ENCODE measurements at places on chromosomes 3 and 15.

DNA sequence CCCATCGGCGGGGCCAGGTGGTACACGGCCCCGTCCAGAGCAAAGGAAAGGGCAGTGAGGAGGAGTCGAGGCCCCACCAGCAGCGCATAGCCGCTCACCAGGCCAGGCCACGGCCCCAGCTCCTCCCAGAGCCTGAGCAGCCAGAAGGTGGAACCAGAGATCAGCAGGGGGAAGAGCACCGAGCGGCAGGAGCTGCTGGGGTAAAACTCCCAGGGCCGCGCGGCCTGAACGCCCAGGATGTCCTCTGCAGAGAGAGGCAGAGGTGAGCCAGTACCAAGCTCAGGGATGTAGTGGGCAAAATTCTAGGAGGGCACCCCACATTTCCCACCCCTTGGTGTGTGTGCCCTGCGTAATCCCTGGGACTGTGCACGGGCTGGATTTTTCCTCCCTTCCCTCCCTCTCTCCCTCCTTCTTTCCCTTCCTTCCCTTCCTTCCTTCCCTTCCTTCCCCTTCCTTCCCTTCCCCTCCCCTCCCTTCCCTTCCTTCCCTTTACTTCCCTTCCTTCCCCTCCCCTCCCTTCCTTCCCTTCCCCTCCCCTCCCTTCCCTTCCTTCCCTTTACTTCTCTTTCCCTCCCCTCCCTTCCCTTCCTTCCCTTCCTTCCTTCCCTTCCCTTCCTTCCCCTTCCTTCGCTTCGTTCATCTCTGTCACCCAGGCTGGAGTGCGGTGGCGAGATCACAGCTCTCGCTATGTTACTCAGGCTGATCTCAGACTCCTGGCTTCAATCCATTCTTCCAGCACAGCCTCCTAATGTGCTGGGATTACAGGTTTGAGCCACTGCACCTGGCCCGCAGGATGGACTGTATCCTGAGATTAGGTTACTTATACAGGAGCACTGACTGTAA, 6.3 kb upstream of the NCBP2 start:
- no peak for DNase-seq

- DNase-seq = no peak
Measured at GRCh38 chr15:63473749-63473998, 30.7 kb upstream of the USP3 start.

DNA sequence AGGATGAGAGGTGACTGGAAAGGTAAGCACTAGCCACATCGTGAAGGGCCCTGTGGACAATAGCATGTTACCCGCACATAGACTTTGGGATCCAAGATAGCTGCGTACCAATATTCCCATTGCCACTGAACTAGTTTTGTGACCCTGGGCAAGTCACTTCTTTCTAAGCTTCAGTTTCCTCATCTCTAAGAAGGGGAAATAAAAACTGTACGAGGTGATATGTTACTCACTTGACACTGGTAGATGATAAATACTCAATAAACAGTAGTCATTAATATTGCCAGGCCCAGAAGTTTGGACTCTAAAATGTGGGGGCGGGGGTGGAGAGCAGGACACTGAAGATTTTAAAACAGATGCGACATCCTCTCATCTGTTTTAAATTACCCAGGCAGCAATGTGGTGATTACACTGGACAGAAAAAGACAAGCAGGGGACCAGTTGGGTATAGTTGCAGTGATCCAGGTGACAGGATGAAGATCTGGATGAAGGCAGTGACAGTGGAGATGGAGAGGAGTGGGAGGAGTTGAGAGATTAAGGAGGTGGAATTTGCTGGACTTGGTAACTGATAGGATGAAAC, 2.5 kb downstream of the ATG7 start:
- no peak for DNase-seq

DNA sequence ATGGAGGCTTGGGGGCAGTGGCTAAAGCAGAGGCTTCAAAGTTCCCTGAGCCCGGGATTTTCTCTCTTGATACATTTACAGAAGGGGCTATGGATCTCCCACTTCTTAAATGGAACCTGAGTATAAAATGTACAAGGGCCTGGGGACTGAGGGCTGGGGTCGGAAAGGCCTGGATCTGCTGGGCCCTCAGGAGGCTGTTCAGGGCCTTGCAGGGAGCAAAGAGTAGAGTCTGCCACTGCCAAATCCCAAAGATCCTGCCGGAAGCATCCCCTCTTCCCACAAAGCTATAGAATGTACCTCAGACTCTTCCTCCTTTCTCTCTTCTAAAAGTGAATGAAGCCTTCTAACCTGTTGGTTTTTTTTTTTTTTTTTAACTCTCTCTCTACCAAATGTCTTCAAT, 59.8 kb upstream of the ARHGEF3 start:
- DNase-seq = no peak

DNA sequence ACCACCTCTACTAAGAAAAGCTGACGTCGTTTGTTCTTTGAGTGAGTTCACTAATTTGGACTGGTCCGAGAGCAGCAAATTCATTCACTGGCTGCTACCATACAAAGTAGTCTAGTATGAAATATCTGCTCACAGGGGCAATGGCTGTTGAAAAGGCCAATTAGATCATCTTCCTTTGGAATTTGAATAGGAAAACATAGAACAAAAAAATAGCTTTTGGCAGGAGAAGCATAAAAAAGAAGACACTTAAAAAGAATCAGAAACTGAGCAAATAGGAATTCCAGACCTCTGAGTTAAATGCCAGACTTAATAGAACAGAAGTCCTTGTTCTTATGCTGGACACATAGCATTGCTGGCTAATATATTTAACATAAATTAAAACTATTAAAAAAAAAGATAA, 159.3 kb downstream of the IL1RAP start:
- peak; percentile 12 for DNase-seq

- peak; percentile 18 for DNase-seq
Measured at GRCh38 chr3:110307065-110307809, 764.4 kb upstream of the NECTIN3 start.

All from M059J (cell line).